ENCODE measurements at places on chromosomes 4 and X. TPM values are rescaled to one million over a fixed set of nuclear protein-coding genes. Genes with fewer than 3 reads are reported as not detected.

DNA sequence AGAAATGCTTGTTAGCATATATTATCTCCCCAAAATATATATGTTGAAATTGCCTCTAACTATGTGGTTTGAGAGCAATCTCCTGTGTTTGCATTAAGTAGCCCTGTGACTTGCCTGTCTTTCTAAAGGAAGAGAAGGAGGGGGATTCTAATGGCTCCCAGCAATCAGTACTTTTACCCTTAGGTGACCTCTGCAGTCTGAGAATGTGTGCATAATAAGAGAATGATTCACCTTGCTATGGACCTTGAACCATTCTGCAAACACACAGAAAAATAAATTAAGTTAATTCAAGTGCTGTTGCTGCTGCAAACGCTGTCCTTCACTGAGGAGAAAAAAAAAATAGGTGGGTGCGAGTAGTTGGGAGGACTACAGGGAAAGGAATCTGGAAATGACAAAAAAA lies 322.2 kb downstream of the IQCM start:
- DNase-seq: no peak

DNA sequence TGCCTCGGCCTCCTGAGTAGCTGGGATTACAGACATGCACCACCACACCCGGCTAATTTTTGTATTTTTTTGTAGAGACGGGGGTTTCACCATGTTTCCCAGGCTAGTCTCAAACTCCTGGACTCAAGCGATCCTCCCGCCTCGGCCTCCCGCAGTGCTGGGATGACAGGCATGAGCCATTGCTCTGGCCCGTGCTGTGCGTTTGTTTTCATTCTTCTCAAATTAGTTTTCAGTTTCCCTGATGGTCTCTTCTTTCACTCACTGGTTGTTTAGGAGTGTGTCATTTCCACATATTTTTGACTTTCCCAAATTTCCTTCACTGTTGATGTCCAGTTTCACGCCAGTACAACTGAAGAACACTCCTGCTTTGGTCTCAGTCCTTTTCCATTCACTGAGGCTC lies 31.8 kb downstream of the SH3TC1 start:
- DNase-seq: no peak

DNA sequence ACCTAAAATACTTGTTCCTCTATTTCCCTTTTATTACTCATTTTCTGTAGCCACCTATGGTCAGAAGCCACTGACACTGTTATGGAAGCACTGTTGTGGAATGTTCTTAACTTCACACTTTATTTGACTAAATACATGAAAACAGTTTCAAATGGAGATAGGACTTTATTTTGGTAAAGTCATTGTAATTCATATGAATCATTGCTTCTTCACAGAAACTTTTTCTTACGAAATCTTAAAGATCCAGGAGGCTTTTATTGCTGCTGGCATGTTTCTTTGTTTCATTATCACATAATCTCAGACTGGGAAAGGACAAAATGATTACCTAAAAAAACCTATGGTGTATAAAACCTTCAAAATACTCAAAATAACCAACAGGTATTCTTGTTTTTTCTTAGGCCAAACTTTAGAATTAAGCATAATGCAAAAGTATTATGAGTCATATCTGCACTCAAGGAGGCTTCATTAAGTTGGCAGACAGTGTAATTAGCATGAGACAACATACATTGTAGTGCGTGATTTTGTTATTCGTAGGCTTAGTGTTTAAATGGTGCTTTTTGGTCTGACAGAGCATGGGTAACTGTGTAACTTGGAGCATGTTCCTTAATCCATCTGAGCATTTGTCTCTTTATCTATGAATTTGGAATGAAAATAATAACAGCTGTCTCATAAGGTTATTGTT lies 58.0 kb downstream of the SH3BGRL start:
- DNase-seq: no peak

- DNase-seq: no peak
Measured at GRCh38 chr4:55675196-55675793, 39.2 kb upstream of the NMU start.

DNA sequence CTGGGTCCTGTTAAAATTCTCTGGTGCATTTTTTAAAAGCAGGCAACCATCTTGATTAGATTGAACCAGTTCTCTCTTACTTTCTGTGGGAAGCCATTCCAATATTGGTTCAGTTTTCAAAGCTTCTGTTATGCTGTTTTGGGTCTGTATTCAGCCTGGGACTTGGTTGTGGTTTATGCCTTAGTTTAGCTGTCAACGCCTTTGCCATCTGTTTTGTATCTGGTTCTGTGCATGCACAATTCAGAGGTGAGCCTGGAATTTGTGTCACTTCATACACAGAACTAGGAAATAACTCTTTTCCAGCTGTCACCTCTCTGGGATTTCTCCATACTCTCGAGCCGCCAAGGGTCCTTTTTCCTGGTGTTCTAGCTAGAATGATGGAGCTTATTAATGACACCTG lies 46.2 kb downstream of the STAP1 start:
- DNase-seq: no peak

DNA sequence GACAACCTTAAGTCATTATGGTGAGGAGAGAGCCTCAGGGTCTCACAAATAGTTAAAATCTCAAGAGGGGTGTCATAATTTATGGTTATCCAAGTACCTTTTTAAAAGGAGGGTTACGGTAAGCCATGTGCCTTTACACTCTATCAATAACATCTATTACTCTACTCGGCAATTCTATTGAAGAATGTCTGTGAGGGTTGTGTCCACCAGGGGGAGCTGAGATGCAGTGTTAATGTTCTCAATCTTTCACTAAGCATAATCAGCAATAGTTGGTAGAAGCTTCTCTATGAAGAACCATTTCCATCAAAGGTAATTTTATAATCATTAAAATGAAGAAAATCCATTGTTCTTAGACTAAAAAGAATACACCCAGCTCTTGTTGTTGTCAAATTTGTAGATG lies 457.4 kb downstream of the CENPC start:
- no peak for DNase-seq

GRCh38 chr4:148248824-148249223 lies 193.4 kb downstream of the NR3C2 start:
- DNase-seq: no peak

DNA sequence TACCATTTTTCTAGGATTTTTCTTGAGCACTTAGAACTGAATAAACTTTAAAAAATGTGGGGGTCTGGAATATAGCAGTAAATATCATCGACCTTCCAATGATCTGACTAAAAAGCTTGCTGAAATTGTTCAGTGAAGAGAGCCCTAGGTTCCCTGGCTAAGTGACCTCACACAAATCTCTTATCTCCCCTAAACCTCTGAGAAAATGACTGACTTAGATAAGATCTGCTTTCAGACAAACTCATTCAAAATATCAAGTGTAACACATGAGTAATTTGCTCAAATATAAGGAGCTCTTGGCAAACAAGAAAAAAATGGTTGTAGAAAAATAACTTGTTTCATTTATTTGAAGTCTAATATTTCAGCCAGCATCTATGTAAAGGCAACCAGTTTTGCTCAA lies 441.7 kb upstream of the SLIT2 start:
- no peak for DNase-seq

DNA sequence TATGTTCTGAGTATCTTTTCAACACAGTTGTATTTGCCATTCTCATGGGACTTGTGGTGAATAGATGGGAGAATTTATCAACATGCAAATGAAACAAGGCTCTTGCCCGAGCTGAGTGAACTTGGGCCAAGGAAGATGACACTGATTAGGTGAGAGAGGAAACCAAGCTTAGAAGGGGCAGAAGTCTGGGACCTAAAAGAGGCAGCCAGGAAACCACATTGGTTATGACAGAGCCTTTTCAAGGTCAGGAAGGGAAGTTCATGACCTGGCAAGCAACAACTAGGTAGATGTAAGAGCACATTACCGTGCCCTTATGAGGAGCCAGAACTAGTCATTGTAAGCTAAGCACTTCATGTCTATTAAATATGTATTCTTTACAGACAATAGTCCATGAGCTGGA lies 590.3 kb downstream of the PACRGL start:
- DNase-seq: no peak

DNA sequence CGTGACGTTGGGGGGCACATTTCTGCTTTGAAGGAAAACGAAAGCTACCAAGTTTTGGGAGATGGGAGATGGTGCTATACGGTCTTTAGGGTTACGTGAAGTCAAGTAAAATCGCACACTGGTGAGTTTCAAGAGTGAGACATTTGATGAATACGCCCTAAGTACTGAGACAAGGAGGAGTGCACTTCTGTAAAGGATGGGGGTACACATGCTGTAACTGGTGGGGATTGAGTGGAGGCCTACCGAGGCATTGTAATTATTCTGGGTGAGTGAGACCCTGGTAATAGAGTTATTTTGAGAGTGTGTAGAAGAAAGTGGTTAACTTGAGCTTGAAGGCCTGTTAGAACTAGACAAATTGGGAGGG lies 536 bp downstream of the SH3BGRL start:
- no peak for DNase-seq

DNA sequence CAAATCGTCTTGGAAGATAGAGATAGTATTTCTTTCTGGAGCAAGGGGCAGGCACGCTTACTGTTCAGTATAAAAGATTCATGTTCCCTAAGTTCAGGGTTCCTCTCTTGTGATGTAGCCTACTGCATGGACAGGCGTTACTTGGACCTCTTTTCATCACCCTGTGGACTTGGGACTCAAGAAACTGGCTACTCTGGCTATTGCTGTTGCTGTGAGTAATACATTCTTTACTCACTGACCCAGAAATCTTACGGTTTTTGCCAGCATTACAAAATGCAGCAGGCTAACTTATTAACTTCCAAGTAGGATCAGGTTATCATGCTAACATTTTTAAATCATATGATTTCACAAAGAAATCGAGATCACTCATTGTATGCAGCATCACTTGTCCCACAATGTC lies 12.8 kb upstream of the GUCY1B1 start:
- DNase-seq: no peak

GRCh38 chrX:45668686-45669443 lies 468.2 kb upstream of the DIPK2B start:
- no peak for DNase-seq

GRCh38 chrX:49111791-49112190 lies 11.7 kb downstream of the GPKOW start:
- DNase-seq: no peak

- DNase-seq: no peak
Measured at GRCh38 chr4:153780876-153781275, 8.0 kb downstream of the SFRP2 start.

DNA sequence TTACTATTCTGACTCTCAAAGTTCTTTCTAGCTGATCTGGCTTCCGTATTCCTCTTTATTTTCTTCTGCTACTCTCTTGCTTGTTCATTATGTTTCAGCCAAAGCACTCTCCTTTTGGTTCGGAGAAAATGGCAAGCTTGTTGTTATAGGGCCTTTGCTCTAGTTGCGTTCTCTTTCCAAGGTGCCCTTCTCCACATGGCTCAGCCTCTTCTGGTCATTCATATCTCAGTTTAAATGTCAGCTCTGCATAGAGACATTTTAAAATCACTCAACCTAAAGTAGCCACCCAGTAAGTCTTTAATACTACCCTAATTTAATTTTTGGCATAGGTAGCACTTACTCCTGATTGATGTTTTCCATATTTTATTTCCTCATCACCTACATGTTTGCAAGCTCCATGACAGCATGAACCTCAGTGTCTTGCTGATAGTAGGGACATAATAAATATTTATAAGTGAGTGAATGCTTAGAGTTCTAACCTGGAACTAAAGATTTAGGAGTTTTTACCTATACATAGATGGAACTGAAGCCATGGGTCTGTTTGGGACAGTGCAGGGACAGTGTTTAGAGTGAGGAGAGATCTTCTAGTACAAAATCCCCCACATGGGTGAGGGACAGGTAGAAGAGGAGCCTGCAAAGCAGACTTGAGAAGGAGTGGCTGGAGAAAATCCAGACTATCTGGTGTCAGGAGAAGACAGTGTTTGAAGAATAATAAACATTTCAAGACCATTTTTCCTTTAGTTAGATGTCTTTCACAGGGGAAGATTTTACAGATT lies 17.9 kb downstream of the SLC30A9 start:
- no peak for DNase-seq

DNA sequence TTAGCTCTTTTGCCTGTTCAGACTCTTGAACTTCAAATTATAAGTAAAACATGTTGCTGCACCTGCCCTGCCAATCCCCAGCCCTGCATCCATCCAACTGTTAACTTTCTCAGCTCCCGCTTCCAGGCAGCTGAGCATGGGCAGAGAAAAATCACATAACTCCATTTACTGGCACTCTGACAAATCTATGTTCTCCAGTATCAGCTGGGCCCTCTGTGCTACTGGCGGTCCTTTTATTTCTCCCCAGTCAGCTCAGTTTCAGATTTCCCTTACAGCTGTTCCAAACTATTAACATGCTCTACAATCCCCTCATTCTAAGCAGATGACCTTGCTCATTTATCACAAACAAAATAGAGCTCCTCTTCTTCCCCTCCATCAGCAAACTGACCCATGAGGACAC lies 240.4 kb upstream of the TET2 start:
- no peak for DNase-seq

NPFFR2 gene
- total RNA-seq: 0.96 TPM

CXCL8 gene
- total RNA-seq: 1.1 TPM

UGT2B15 gene
- total RNA-seq: 0.57 TPM

MAGEB4 gene
- total RNA-seq: not detected

Data from progenitor cell of endocrine pancreas (in vitro differentiated cells).